ENCODE measurements at places on chromosomes 1 and 21.

GRCh38 chr21:41402231-41402630 is 23.8 kb upstream of the MX1 start:
- DNase-seq: no peak

DNA sequence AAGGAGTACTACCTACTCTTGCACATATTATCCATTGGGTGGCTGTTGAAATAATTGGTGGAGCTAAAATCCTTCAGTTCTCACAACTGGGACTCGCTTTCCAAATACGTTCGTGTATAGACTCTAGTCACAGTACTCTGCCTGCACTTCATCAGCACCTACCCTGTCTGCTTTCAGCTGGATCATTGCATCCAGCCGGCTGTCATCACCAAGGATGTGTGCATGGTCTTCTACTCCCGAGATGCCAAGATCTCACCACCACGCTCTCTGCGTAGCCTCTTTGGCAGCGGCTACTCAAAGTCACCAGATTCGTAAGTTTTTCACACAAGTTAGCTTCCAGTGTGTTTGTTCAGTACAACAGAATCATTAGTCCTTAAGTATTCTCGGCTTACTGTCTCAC is 37.3 kb upstream of the PGD start:
- DNase-seq: no peak

DNA sequence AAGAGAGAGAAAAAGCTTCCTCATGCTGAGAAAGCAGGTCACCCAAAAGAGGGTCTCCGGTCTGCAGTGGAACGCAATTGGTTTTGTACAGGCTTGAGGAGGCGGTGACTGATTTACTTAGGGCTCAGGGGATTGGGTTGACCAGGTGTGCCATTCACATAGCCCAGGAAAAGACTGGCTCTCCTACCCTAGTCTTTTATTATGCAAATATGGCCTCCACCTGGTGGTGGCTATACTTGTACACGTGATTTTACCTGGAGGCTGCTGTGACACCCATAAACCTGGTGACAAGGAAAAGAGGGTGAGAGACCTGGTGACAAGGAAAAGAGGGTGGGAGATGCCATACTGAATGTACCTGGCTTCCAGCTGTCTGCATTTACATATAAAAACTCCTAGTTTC is 49.9 kb downstream of the DNTTIP2 start:
- no peak for DNase-seq

GRCh38 chr1:61322769-61323168 is 240.4 kb downstream of the NFIA start:
- no peak for DNase-seq

DNA sequence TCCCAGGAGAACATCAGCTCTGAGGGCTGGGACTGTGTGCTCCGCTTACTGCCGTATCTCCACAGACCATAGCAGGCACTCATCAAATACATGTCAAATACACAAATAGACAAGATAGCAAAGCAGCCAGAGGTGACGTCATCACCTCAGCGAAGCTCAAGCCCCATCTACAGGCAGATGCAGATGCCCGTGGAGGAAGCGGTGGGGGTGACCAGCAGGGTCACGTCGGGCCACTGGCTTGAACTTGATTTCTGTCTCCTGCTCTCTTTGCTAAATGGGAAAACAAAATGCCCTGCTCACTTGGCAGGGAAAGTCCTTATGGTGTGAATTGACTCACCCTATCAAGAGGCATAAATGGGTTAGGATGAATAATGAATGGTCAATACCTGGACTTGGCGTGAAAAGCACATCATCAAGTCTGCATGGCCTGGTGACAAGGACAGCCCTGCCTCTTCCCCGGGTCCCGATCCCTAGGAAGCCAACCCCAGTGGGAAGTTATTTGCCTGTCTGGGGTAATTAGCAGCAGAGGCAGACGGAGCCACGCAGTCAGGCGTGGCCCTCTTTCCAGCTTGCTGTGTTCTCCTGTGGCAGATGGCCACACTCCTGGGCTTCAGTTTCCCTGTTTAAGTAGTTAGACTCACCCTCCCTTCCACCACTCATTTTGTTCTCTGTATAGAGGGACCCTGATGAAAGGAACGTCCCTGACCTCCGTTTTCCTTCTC is 536.0 kb downstream of the NPHP4 start:
- no peak for DNase-seq

GRCh38 chr1:94178901-94179300 is 58.0 kb upstream of the ABCA4 start:
- DNase-seq: no peak

GRCh38 chr1:243474136-243474881 is 218.5 kb downstream of the SDCCAG8 start:
- no peak for DNase-seq

GRCh38 chr1:215444715-215445414 is 122.2 kb upstream of the KCTD3 start:
- DNase-seq: no peak

- DNase-seq: no peak
Measured at GRCh38 chr1:60924165-60924564, 158.2 kb upstream of the NFIA start.

- no peak for DNase-seq
Measured at GRCh38 chr1:74799119-74799657, 66.2 kb downstream of the TYW3 start.

Data from AG09319 (cell line).